ENCODE measurements at places on chromosomes 6 and 20. TPM values are rescaled to one million over a fixed set of nuclear protein-coding genes. Genes with fewer than 3 reads are reported as not detected.
A peak's percentile ranks its signal among the peaks of the same experiment; 100 is the strongest.

Gene HCK
- not detected for total RNA-seq

Gene FAM83D
- 22.3 TPM for total RNA-seq

Gene TFAP2D
- not detected for total RNA-seq

Gene CCN6
- not detected for total RNA-seq

GRCh38 chr6:66526061-66526460 lies 819.0 kb upstream of the EYS start:
- no peak for DNase-seq

DNA sequence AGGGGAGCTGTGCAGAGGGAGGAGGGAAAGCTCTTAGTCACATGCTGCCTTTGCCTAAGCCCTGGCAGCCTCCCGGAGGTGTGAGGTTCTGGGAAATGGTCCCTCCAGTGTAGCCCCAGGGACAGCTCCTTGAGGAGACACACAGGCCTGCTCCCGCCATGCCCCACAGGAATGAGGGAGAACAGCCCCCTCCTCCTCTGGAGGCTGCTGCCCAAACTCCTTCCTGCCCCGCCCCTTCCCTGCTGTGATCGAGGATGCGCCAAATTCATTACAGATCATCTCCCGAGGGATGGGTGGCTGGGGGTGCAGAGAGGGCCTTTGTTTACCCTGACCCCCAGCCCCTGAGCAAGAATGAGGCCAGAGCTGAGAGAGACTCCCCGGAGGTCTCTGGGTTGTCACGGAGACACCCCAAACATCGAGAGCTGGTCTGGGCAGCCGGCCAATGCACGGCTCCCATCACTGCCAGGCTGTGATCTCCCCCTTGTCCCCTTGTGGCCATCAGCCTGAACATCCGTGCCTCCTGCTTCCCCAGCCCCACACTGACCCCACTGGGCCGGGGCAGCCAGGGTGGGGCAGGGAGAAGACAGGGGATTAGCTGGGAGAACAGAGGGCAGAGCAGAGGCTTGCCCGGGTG lies 8.4 kb downstream of the CYP21A2 start:
- DNase-seq: no peak

GRCh38 chr6:56386717-56387116 lies 139.3 kb upstream of the COL21A1 start:
- DNase-seq: no peak

DNA sequence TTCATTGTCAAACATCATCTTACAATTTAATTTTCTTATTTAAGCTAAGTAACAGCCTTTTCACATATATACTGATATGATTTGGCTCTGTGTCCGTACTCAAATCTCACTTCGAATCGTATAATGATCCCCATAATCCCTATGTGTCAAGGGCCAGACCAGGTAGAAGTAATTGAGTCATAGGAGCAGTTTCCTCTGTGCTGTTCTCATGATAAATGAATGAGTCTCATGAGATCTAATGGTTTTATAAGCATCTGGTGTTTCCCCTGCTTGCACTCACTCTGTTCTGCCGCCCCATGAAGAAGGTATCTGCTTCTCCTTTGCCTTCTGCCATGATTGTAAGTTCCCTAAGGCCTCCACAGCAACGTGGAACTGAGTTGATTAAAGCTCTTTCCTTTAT lies 25.1 kb upstream of the CMTR1 start:
- DNase-seq: no peak

DNA sequence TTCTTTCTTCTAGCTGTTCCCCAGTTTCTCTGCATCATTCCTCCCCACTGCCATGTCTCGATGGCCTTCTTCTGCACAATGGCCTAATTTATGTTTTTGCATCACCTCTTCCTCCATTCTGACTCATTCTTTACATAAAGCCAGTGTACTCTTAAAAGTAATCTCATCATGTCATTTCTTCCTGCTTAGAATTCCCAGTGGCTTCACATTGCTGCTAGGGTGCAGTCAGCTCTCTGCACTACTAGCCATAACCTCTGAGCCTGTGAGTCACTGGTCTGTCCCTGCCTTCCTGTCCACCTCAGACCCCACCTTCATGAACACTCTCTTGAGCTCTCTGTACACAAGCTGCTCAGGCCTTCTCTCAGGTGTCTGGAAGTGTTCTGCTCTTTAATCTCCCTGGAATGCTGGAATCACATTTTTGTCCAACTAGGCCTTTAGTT lies 24.1 kb upstream of the TRIM27 start:
- DNase-seq: peak; percentile 48

DNA sequence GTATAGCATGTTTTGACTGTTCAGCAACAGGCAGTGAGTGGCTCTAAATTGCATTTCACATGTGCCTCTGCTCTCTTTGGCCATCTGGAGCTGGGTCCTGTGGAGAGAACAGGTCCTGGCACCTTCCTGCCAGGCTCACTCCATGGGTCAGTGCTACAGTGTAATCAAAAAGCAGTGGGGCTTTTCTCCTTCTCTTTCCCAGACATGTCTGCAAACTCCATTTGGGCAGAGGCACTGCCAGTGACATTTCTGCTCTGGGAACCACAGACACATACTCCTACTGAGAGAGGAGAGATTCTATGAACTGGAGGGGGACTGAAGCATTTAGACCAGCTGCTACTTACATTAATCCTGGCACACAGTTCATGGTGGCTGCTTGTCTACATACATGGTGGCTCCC lies 68.3 kb upstream of the TRAF3IP2 start:
- no peak for DNase-seq

GRCh38 chr6:126539022-126539421 lies 199.1 kb downstream of the CENPW start:
- no peak for DNase-seq

Measured in dermis microvascular lymphatic vessel endothelial cell (primary cell).